Psoas muscle (tissue), 8 donors: ENCODE measurements at places on chromosomes 11 and 22.

- DNase-seq: no peak
These were observed 2.6 kb downstream of the PPP1R14B start for GRCh38 chr11:64244107-64244506.

DNA sequence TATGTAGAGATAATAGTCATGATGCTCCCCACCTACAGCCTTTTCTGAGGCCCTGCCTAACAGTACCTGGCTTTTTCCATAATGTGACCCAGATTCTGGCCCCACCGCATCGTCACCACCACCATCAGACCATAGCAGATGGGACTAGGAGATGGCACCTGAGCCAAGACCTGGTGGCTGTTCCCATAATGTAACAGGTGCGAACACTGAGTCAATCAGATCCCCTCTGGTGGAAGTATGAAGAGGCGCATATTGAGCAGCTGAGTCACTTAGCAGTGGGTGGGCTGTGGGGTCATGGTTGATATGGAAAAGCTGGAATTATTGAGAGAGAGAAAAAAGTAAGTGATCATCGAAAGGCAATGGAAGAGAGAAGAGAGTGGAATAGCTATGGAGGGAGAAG is 578.0 kb upstream of the CADM1 start:
- DNase-seq: no peak

DNA sequence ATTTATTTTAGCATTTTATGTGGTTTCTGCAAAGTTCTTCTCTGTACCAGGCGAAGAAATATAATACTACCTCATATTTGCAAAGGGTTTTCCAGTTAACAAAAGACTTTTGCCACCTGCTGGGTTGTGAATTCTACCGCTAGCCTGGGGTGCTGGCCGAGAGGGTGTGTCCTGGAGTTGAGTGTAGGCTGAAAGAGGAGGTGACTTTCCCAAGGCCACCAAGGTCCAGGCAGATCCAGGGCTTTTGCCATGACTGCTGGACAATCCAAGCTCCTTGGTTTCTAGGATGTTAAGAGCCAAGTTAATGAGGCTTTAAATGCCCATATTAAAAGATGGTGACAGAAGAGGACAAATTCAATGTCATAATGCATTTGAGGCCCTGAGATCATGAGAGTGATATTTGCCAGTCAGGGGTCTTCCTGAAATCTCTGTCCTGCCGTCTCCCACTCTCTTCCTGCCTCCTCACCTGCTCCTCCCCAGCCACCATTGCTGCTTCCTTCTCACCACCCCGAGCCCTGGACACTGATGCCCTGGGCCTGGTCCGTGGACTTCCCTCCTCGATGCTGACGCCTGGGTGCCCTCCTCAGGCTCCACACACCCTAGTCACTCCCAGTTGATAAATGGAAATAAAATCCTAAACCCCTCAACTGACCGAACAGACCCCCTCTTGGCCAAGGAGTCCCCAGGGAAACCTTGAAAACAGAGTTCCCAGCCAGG is 825.6 kb downstream of the TBC1D22A start:
- DNase-seq: no peak

- peak; percentile 48 for DNase-seq
These were observed 5.6 kb downstream of the DERL3 start for GRCh38 chr22:23833017-23833751.

DNA sequence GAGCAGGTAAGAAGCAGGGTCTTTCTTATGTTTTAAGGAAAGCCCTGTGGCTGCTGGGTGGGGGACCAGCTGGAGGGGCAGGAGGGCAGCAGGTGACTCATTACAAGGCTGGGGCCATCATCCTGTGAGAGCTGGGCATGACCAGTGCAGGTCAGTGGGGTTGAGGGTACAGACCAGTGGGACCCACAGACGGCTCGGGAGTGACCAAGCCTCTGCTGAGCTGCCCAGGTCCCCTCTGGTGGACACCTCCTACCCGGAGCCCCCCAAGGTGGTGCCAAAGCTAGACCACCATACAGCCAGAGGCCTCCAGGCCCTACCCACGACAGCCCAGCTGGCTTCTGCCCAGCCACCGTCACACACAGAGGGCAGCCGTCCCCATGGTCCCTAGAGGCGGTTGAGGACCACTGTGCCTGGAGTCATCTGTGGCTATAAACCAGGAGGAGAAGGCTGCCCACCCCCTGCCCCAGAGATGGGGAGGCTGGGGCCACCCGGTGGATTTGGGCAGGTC is 670 bp downstream of the MYEOV start:
- no peak for DNase-seq

GRCh38 chr22:17924735-17925364 is 99.5 kb downstream of the MICAL3 start:
- DNase-seq: no peak

- DNase-seq: peak; percentile 73
These were observed 8.0 kb upstream of the AHNAK start for GRCh38 chr11:62554387-62555167.

GRCh38 chr11:17077240-17077519 is 287 bp downstream of the RPS13 start:
- DNase-seq: no peak

- DNase-seq: no peak
These were observed 399.5 kb downstream of the ETS1 start for GRCh38 chr11:128187835-128188234.

- no peak for DNase-seq
These were observed 145.8 kb upstream of the ARHGAP20 start for GRCh38 chr11:110857892-110858546.

DNA sequence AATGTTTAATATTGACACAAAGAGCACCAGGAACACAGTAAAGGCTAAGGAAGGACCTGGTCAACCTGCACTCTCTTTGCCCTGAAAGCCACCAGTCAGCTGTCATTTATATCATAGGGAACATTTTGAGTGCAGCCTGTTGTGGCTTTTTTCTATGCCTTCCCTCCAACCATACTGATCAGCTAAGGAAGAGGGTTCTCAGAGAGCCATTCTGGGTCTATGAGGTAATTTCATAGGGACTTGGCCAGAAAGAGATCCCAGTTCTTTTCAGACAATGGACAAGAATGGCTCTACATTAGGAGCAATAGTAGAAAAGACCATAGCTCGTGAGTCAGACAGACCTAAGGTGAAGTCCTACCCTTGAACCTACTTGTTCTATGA is 132.8 kb downstream of the CCDC34 start:
- DNase-seq: no peak

- DNase-seq: no peak
These were observed 105.8 kb downstream of the ARHGAP20 start for GRCh38 chr11:110606415-110606814.

DNA sequence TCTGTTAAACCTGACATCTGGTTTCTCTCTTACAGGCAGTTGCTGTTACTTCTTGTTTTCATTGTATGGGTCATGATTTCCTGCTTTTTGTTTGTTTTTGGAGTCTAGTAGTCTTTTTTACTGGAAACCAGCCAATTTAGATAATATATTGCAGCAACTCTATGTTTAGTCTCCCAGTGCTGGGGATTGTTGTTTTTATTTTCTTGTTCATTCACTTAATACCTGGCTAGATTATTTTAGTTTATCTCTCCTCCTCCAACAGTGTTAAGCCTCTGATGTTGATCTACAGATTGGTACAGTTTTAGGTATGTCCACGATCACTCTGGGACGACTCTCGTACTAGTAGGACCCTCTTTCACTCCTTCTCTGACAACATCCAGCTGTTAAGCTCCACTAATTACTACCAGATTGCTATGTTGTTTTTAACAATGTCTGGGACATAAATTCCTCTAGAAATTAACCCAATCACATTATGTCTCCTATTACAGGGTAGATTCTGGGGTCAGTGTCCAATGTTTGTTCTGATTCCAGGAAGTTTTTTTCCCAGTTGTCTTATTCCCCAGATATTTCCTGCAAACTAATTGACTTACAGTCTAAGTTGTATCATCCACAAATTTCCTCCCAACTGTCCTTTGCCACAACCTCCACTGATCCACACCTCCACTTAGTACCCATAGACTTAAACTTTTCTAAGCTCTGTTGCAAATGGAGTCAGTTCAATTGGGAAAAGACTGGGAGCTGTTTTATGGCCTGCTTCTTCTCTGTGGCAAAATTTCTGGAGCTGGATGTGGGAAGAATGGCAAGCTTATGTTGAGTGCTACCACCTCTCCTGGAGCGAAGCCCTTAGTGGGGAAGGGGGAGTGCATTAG is 1280.6 kb upstream of the CNTN5 start:
- no peak for DNase-seq

DNA sequence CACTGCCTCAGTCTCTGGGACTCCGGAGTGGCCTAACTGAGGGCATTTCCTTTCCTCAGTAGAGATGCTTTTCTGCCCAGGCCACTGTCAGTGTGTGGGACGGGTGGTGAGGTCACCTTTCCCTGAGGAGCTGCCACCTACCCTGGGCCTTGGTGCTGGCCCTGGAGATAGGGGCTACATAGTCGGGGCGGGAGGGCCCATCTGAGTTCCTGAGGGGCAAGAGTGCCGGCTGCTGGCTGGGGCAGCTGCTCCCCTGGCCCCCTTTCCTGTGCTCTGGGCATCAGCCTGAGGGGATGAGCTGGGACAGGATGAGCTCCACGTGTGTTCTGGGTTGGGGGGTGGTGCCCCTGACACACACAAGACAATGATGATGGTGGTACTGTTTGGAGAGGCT is 5.4 kb downstream of the KCNC1 start:
- DNase-seq: peak; percentile 6

DNA sequence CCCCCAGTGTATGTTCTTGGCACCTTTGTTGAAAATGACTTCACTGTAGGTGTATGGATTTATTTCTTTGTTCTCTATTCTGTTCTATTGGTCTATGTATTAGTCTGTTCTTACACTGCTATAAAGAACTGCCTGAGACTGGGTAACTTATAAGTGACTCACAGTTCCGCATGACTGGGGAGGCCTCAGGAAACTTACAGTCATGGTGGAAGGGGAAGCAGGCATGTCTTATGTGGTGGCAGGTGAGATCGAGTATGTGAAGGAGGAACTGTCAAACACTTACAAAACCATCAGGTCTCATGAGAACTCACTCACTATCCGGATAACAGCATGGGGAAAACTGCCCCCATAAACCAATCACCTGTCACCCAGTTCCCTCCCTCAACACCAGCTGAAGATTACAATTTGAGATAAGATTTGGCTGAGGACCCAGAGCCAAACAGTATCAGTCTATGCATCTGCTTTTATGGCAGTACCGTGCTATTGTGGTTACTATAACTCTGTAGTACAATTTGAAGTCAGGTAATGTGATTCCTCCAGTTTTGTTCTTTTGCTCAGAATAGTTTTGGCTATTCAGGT is 836.2 kb downstream of the DLG2 start:
- no peak for DNase-seq

DNA sequence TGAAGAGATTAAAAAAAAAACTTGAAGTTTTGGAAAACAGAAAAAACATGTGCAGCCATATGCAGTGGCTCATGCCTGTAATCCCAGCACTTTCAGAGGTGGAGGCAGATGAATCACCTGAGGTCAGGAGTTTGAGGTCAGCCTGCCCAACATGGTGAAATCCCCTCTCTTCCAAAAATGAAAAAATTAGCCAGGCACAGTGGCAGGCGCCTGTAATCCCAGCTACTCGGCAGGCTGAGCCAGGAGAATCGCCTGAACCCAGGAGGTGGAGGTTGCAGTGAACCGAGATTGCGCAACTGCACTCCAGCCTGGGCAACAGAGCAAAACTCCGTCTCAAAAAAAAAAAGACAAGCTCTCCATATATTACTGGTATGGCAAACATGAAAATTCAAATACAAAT is 7.6 kb downstream of the DLG2 start:
- no peak for DNase-seq

GRCh38 chr11:75801362-75802020 is 13.5 kb upstream of the UVRAG start:
- no peak for DNase-seq

GRCh38 chr22:45717789-45718188 is 46.2 kb downstream of the ATXN10 start:
- no peak for DNase-seq

- DNase-seq: no peak
These were observed 53.7 kb downstream of the TBC1D22A start for GRCh38 chr22:46815896-46816731.

DNA sequence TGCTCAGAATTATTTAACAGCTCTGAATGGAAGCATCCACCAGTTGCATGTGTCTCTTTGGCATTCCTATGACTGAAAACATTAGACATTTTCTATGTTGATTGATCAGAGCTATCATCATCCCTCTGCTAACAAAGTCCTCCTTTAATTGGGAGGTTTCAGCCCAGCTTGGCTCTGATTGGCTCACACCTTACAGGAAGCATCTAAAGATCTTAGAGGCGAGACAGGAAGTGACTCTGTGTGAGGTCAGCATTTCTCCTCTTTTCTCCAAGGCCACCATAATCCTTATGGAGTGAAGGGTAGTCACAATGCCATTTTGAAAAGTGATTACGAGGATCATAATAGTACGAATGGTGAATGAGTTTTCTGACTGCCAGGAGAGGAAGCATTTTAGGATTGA is 260.8 kb downstream of the MIAT start:
- no peak for DNase-seq

DNA sequence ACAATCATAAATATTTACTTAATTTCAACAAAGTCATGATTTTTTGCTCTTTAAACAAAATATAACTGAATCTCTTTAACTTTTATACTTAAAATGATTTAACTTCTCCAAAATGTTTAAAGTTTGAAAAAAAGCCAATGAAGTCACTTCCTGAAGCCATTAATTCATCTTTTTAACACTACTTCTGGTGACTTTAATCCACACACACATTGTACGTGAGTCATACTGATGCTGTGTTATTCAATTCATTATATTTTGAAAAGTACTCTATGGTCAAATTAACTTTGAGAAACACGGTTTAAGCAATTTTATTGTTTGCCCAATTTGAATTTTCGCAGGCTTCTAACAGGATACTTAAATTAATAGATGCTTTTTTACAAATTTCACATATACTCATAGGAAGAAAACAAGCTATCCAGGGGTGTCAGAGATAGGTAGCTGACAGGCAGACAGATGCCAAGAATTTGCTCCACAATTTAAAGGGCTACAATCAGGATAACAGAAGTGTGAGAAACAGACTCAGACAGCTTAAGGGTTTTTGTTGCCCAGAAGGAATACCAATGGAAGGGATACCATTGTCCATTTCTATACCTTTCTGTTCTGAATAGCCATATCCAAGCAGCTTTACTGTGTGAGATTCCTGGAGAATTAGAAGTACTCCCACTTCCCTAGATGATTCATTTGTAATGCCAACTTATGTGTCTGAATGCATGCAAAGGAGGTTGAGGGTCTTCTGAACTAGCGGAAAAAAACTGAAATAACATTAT is 118.4 kb downstream of the RBFOX2 start:
- DNase-seq: no peak

DNA sequence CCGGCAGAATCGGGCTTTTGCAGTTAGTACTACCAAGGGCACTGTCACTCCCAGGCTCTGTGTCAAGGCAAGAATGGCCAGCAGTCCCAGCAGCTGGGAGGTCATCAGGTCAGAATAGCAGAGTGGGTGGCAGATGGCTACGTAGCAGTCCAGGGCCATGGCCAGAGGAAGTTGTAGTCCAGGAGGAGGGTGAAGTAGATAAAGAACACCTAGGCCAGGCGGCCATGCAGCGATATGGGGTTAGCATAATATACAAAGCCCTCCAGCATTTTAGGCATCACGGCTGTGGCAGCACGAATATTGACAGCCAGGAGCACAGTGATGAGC is 52.1 kb downstream of the RRM1 start:
- no peak for DNase-seq

- DNase-seq: no peak
These were observed 55.0 kb upstream of the HORMAD2 start for GRCh38 chr22:30025221-30025620.

GRCh38 chr11:107482234-107482633 is 24.6 kb upstream of the CWF19L2 start:
- no peak for DNase-seq

- no peak for DNase-seq
These were observed 128.3 kb upstream of the CSNK2A3 start for GRCh38 chr11:11481371-11481770.
